Thoracic aorta (tissue), 2 donors: ENCODE measurements at places on chromosomes 7 and 10. TPM values are rescaled to one million over a fixed set of nuclear protein-coding genes. Genes with fewer than 3 reads are reported as not detected.

OR2A5 gene
- not detected for total RNA-seq

DNA sequence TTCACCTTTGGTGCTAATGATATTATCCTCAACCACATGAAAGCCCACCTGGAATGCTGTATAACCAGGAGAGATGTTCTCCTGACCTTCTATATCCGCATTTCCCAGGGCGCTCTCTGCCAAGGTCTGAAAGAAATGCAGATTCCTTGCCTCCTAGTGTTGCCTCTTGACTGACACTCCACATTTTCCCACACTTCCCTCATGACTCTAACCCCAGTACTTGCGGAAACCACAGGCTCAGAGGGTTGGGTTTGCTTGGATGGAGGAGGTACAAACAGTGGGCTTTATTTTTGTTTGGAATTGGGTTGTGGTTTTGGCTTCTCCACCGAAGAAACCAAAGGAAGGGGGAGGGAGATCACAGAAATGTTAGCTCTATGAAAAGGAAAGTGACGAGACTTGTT lies 222.9 kb upstream of the CELF2 start:
- H3K4me3 ChIP-seq, result no peak overlapping the region
- DNase-seq, result no peak
- H3K27ac ChIP-seq, result no peak overlapping the region
- no peaks in the 10 kb centered on the region for H3K36me3 ChIP-seq
- no peaks in the 10 kb centered on the region for H3K27me3 ChIP-seq
- H3K4me1 ChIP-seq, result peaks cover 52% of the 10 kb centered on the region

- no peaks in the 10 kb centered on the region for H3K36me3 ChIP-seq
- H3K27ac ChIP-seq, result no peak overlapping the region
- H3K4me1 ChIP-seq, result no peaks in the 10 kb centered on the region
- no peaks in the 10 kb centered on the region for H3K27me3 ChIP-seq
Measured at GRCh38 chr7:1919539-1920265, 249.6 kb downstream of the ELFN1 start.

TBX20 gene
- total RNA-seq, result 0.35 TPM

DNA sequence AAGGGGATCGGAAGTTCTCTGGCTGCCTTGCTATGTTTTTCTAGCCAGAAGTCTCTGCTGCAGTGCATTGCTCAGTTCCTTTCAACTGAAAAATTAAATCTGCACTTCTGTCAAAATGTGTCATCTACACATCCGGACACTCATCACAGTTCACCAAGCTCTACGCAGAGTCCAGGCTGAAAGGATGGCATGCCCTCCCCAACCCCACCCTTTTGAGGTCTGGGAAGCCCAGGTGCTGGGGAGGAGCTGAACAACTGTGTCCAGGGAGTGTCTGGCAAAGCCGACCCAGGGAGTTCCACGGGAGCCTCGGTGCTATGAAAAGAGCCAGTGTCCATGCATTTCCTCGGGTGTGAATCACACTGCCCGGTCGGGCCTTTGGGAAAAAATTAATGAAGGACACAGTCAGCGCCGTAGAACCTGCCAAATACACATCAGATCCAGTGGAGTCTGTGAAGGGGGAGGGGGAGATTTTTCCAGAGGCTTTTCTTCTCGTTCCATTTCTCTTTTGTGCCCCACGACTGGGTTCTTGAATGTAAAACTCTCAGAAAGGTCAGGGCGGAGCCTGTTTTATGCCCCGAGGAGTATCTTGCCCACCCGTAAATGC lies 757 bp upstream of the PALS2 start:
- H3K27me3 ChIP-seq, result no peaks in the 10 kb centered on the region
- DNase-seq, result peak; percentile 11
- H3K4me1 ChIP-seq, result peaks cover 13% of the 10 kb centered on the region
- H3K4me3 ChIP-seq, result peak overlapping the region; percentile 84
- no peaks in the 10 kb centered on the region for H3K36me3 ChIP-seq

GFRA1 gene
- 5.8 TPM for total RNA-seq

GRCh38 chr10:15201589-15202300 lies 33.3 kb upstream of the NMT2 start:
- H3K4me1 ChIP-seq, result no peaks in the 10 kb centered on the region
- H3K27me3 ChIP-seq, result no peaks in the 10 kb centered on the region
- DNase-seq, result no peak
- H3K36me3 ChIP-seq, result no peaks in the 10 kb centered on the region

DNA sequence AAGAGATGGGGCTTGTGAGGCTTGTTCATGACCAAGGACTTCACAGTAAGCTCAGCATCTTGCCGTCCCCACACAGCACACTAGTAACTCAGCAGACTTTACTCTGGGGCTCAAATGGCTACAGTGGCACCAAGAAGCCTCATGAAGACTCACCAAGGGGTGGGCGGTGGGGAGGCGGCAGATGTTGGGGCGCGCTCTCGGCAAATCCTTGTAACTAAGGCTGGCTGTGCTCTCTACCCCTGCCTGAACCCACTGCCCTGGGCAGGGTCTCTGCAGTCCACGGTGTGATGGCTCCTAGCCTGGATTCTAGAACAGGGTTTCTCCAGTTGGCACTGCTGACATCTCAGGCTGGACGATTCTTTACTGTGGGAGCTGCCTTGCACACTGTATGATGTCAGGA lies 12.4 kb upstream of the SMARCD3 start:
- no peak overlapping the region for H3K27ac ChIP-seq
- H3K27me3 ChIP-seq, result no peaks in the 10 kb centered on the region
- H3K4me3 ChIP-seq, result no peak overlapping the region

GNAI1 gene
- 30.9 TPM for total RNA-seq
